ENCODE measurements at places on chromosomes 1 and 21.
A peak's percentile ranks its signal among the peaks of the same experiment; 100 is the strongest.

DNA sequence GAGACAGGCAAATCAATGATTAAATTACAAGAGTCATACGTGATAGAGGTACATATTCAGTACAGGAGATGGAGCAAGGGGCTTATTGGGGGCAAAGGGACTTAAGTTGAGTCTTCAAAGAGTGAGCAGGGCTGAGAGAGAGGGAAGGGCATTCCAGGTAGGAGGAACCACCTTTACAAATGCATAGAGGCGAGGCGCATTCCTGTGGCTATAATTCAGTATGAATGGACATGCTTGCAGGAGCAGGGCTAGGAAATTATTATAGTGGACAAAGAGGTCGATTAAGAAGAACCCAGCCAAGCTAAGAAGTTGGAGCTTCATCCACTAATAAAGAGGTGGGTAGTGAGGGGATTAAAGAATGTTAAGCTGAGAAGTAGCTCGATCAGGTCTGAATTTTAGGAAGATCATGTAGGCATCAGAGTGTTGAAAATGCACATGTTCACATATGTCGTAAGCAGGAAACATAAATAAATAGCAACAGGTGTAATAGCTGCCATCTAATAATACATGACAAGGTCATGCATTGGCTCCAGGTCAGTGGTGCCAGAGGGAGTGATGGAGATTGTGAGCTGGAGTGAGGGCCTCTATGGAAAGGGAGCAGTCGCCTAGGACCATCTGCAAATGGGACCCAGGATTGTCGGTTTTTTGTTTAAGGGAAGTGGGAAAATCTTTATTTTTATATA, 12.0 kb upstream of the HNRNPU start:
- DNase-seq = no peak

DNA sequence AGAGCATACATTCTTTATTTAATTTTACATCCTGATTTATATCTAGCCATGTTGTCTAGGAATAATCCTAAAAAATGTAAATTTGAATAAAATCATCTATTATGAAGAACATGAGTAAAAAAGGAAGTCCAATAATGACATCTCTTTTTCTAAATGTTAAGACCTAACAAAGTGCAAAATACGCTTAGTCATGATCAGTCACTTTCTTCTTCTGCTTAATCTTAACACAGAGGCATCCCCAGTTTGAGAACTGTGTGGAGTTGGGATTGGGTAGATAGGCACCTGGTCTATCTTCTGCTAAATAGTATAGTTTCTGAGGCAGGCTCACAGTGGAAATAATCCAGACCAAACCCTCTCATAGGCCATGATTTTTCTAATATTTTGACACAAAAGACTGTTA, 311.7 kb upstream of the LRRC7 start:
- no peak for DNase-seq

GRCh38 chr1:86866665-86867064, 47.3 kb downstream of the SELENOF start:
- DNase-seq = no peak

GRCh38 chr1:197567442-197567841, 207.8 kb downstream of the DENND1B start:
- DNase-seq = no peak

DNA sequence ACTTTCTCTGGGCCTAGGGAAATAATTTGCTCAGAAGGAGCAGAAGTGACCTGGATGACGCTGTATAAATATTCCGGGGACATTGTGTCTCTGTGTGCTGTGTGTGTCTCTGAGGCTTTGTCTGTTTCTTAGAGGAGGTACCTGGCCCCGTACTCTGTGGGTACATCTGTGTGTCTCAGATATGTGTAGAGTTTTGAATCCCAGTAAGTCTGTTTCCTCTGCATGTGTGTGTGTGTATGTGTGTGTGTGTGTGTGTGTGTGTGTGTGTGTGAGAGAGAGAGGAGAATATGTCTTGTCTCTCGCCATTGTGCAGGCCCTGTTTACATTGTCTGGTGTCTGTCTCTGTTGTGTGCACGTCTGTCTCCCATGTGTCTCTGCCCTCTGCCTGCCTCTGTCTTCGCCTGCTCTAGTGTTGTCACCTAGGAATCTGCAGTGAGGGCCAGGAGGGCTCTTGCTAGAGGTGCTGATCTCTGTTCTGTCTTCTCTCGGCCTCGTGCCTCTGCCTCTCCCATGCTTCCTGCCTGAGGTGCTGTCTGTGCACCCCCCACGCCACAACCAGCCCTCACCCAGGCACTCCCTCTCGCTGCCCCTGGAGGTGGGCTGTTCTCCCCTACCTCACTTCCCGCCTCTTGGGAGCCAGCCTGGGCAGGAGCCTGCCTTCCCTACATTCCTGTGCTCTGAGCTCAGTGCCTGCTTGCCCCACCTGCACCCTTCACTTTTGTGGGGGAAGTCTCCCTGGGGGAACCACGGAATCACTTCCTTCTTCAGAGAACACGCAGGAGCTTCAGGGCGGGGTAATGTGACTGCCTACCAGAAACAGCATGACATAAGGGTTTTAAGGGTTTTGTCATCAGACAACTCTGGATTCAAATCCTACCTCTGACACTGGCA, 5.9 kb downstream of the MAP7D1 start:
- peak; percentile 44 for DNase-seq

DNA sequence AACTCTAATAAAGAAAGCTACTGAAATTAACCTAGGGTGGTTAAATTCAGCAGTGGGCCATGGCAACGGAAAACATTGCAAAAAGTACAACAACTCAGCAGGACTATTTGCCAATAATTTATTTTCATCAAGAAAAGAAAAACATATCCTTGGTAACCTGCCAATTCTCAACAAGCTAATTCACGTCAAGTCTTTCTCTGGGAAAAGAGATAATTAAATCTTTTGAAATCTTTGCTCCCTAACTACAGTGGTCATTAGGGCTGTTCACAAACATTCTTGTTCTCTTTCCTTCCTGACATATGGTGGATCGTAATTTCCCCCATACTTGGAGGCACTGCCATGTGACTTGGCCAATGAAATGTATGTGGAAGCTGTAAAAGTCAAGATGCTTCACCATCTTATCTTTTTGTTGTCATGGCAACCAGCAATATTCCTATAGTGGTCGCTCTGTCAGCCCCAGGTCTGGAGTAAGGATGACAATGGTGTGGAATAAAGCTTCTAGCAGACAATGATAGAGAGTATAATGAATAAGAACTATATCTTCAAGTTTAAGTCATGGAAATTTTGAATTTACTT, 29.6 kb upstream of the ZNF326 start:
- DNase-seq = no peak

GRCh38 chr1:63748046-63748580, 25.7 kb upstream of the ROR1 start:
- DNase-seq = no peak

- DNase-seq = no peak
Observed at GRCh38 chr1:220810963-220811362, 24.2 kb downstream of the MTARC1 start.

Data from stimulated activated CD4-positive, alpha-beta T cell treated with anti-CD3 and anti-CD28 coated beads, Interleukin-2, amount 100 ng/mL, for 24 hours (primary cell).